ENCODE measurements at places on chromosomes 1 and 21.

DNA sequence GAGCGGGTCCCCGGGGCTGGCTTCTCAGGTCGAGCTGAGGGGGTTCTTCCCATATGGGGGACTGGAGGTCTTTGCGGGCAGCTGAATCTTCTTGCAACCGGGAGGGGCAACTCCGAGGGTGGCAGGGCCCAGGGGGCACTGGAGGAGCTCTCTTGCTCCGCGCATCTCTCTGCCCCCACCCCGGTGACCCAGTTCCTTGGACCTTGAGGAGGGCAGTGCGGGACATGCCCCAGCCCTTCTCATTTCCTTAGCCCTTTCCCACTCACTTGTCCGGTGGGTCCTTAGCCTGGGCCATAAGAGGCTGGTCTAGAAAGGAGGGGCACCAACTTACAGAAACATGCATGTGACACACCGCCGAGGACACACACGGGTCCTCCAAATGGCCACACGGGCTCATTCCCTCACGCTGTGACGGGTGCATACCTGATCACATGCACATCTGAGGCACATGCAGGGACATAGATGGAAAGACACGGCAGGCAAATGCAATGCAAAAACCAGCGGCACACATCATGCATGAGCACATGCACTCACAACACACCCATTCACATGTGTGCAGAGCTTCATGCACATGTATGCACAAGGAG lies 630 bp downstream of the HPCA start:
- DNase-seq, result no peak

DNA sequence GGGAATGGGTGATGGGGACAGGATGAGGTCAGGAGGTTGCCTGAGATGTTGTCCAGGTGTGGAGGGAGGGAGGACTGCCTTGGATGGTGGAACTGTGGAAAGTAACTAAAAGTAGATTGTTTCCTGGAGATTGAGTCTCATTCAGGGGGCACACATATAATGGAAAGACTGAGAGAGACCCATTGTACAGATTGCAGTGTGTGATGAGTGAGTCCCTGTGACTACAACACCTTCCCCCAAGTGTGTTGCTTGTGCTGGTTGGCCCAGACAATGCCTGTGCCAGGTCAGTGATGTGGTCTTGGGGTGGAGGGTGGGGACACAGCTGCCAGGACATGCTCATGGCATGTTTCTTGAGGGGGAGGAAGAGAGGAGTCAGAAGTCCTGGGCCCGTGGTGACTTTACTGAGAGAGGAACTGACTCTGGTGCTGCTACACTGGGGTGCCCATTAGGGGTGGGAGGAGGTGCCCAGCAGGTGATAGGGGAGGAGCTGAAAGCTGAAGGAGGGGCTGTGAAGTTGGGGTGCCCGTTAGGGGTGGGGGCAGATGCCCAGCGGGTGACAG lies 5.2 kb downstream of the SNAP47 start:
- no peak for DNase-seq

DNA sequence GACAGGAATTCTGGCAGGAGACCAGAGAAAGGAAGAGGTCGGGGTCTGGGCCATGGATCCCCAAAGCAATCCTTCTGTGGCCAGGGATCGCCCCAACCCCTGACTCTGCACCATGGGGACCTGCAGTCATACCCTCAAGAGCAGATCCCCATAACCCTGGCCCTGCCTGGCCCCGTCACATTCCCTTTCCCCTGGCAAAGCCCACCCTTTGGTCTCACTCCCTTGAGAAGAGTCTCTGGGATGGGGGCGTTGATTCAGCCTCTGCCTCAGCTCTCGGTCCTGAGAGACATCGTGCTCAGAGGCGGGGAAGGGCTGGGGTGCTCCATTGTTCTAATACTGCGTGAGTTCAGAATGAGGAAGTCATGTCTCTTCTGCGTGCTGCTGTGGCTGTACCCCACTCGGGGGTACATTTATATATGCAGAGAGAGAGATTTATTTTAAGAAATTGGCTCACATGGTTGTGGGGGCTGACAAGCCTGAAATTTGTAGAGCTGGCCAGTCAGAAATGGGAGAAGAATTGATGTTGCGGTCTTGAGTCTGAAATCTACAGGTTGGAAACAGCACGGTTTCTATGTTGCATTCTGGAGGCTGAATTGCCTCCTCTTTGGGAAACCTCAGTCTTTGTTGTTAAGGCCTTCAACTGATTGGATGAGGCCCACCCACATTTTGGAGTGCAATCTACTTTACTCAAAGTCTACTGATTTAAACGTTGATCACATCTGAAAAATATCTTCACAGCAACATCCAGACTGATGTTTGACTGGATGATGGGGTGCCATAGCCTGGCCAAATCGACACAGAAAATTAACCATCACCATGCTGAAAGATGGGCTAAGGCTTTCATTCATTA lies 4.2 kb upstream of the PADI2 start:
- no peak for DNase-seq

- DNase-seq, result no peak
These were observed 15.5 kb upstream of the MIIP start for GRCh38 chr1:12003762-12004161.

- DNase-seq, result no peak
These were observed 50.7 kb upstream of the KCNE2 start for GRCh38 chr21:34313116-34313515.

GRCh38 chr1:10267319-10267718 lies 56.9 kb downstream of the KIF1B start:
- no peak for DNase-seq

Data from NCI-H1092 treated with DMSO at 0.1 percent for 48 hours (cell line).